ENCODE measurements at places on chromosomes 7 and 10.

- DNase-seq = no peak
These were observed 166.2 kb upstream of the STEAP1 start for GRCh38 chr7:89988074-89988473.

GRCh38 chr7:146864644-146865043 lies 748.0 kb downstream of the CNTNAP2 start:
- DNase-seq = no peak

DNA sequence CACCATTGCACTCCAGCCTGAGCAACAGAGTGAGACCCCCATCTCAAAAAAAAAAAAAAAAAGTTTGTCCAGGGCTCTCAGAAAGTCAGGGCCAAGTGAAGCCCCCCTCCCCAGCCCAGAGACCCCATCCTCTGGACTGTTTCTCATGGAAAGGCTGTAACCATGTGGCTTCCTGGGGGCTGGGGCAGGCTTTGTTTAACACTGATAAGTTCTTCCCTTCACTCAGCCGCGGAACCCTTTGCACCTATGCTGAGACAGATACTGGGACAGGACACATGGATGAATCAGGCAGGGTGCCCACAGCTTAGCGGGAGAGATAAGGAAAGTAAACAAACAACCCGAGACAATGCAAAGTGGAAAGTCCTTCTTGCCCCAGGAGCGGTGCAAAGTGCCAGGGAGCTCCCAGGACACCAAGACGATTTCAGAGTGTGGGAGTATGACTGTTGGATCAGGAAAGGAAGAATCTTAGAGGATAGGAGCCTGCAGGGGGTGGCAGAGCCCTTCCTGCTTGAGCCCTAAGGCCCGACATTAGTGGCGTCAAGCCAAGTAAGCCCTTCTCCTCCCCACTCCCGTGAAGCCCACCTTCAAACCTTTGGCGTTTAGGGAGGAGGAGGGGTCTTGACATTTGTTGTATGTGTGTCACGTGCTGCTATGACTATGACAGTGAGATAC lies 11.6 kb downstream of the MLXIPL start:
- DNase-seq = no peak

GRCh38 chr10:689452-690371 lies at the start of gene DIP2C:
Gene DIP2C (minus strand): TSS chr10:689668. CDS start chr10:689578, 90 bp downstream.
- DNase-seq = no peak

DNA sequence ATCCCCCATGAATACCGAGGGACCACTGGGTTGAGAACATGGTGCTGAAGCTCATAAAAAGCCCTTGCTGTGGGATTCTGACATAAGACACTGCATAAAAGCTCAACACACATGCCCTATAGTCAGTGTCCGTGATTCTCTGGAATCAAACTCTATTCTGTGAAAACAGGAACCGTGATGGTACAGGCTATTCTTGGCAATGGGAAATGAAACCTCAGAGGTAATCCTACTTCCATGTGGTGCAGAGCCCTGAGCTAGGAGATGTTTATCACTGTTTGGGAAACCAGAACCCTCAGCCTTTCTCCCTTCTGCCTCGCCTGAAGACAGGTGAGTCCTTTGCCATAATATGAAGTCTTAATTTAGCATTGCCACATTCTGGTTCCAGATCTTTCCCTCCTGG lies 80.8 kb upstream of the PRSS1 start:
- DNase-seq = no peak

DNA sequence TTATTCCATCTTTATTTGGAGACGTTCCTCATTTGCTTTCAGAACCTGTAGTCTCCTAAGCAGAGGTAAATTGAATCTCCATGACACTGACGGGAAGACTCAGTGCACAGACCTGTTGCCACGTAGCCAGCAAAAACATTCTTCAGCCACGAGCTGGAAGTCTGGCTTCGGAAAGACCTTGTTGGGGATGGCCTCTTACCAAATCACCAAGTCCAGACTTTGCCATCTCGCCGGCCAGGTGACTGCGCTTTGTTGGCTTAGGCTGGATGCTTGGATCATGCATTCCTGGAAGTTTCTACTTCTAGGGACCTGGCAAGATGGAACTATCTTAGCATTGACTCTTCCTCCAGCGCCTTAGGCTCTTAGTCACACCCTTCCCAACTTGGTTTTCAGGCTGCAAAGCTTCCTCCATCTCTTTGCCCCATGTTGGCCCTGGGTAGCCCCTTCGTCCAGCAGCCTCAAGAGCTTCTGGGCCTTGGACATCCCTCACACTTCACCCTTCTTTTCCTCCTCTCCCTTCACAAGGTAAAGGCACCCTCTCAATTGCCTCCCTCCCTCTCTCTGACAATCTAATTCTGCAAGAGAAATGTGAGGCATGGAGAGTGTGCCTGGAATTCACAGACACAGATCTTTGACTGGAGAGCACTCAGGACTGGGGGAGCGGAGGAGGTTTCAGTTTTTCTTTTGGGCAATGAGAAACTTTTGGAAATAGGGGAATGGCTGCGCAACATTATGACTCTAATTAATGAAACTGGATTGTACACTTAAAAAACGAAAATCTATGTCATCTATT lies 451.9 kb upstream of the MKI67 start:
- no peak for DNase-seq

DNA sequence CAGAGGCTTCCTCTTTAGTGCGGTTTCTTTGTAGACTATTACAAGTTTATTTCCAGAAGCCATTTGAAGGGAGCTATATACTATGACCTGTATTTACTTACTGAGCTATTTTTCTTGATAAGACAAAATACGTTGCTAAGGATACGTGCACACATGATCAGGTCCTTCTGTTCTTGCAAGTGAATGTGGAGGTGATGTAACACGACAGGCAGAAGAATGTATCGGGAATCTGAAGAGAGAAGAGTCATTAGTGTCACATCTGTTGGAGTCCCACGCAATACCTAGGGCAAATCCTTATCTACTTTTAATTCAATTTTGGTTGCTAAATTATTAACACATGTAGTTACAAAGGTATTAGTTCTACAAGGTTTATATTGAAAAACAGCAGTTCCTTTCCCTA lies 284.6 kb upstream of the IMMP2L start:
- no peak for DNase-seq

All from GM18507 (cell line).